ENCODE measurements at places on chromosomes 4 and X.

GRCh38 chr4:59127743-59128142, 2017.6 kb upstream of the IGFBP7 start:
- DNase-seq = no peak

DNA sequence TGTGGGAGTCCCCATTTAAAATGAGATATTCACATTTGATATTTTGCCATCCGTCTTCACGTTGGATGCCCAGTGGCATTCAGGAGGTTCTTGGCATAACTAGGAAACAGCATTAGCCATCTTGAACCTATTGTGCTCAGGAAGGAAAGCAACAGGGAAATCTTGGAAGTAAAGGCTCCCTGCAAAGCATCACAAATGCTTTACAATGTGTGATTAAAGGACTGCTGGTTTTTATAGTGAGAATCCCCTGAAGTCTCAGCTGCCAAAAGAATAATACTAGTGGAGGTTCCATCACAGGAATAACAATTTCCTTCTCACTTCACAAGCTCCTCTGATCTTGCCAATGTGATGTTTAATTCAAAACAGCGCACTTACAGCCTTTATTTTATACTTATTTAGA, 49.7 kb upstream of the NPNT start:
- no peak for DNase-seq

GRCh38 chr4:93143902-93144301, 684.7 kb upstream of the ATOH1 start:
- no peak for DNase-seq

- no peak for DNase-seq
These were observed 6.1 kb downstream of the NALF2 start for GRCh38 chrX:69510137-69510715.

DNA sequence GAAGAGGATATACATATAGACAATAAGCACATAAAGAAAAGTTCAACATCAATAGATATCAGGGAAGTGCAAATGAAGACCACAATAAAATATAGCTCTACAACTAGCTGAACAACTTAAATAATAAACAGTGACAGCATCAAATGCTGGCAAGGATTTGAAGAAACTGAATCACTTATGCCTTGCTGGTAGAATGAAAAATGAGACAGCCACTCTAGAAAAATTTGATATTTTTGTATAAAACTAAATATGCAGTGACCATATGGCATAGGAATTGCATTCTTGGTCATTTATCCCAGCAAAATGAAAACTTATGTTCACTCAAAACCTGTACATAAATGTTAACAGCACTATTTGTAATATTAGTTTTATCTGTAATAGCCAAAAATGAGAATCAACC, 1102.0 kb downstream of the C4orf33 start:
- no peak for DNase-seq

DNA sequence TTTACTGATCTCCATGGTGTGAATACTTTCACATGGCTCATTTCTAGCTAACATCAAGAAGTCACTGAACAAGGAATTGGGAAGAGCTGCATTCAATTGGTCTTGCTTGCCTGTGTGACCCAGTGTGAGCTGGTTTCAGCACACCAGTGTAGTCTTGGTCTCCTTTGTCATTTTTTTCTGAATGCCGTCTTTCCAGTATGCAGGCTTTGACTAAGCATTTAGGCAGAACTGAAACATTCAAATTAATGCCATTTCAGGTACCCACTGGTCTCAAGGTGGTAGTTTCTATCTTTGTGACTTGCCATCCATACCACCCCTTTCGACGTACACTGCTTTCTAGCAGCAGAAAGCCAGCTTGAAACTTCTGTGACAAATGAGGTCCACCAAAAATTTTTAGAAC, 550.5 kb upstream of the BOD1L1 start:
- DNase-seq = no peak

- DNase-seq = no peak
These were observed 32.8 kb downstream of the CLDN2 start for GRCh38 chrX:106952988-106953387.
